Vagina (tissue), 2 donors: ENCODE measurements at places on chromosomes 6 and 20. TPM values are rescaled to one million over a fixed set of nuclear protein-coding genes. Genes with fewer than 3 reads are reported as not detected.

DNA sequence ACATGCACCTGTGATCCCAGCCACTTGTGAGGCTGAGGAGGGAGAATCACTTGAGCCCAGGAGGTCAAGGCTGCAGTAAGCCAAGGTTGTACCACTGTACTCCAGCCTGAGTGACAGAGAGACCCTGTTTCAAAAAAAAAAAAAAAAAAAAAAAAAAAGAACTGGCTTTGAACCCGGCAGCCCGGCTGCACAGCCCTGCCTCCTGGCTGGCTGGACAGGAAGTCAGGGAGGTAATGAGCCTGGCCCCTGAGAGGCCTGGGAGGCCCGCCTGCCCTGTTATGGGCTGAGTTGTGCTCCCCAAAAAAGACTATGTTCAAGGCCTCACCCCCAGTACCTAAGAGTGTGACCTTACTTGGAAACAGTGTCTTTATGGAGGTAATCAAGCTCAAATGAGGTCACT, 65.6 kb downstream of the ABHD12 start:
- H3K36me3 ChIP-seq = no peaks in the 10 kb centered on the region
- no peak overlapping the region for H3K4me3 ChIP-seq
- H3K27ac ChIP-seq = no peak overlapping the region

GRCh38 chr6:6645261-6645917, 56.9 kb downstream of the LY86 start:
- H3K4me3 ChIP-seq = no peak overlapping the region
- no peak overlapping the region for H3K27ac ChIP-seq
- H3K4me1 ChIP-seq = no peaks in the 10 kb centered on the region
- no peak for DNase-seq
- no peaks in the 10 kb centered on the region for H3K36me3 ChIP-seq

DNA sequence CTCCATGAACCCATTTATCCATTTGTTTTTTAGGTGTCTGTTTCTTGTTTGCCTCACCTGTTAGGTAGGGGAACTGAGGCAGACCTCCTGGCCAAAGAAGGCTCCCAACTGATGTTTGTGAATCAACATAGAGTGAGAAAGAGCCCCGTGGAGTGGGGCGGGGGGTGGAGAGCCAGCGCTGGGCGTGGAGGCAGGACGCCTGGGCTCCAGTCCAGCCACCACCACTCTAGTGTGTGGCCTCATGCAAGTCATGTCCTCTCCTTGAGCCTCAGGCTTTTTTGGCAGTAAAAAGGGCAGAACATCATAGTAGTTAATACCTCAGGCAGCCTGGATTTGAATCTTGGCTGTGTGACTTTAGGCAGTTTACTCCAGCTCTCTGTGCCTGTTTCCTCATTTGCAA, 42.2 kb upstream of the SCRT2 start:
- H3K4me3 ChIP-seq = no peak overlapping the region
- H3K27ac ChIP-seq = no peak overlapping the region
- no peaks in the 10 kb centered on the region for H3K36me3 ChIP-seq
- no peaks in the 10 kb centered on the region for H3K4me1 ChIP-seq
- no peak for DNase-seq
- H3K27me3 ChIP-seq = no peaks in the 10 kb centered on the region

- H3K36me3 ChIP-seq = no peaks in the 10 kb centered on the region
- H3K27ac ChIP-seq = no peak overlapping the region
- no peak overlapping the region for H3K4me3 ChIP-seq
- no peak for DNase-seq
Observed at GRCh38 chr20:53903652-53903987, 166.8 kb downstream of the BCAS1 start.

DNA sequence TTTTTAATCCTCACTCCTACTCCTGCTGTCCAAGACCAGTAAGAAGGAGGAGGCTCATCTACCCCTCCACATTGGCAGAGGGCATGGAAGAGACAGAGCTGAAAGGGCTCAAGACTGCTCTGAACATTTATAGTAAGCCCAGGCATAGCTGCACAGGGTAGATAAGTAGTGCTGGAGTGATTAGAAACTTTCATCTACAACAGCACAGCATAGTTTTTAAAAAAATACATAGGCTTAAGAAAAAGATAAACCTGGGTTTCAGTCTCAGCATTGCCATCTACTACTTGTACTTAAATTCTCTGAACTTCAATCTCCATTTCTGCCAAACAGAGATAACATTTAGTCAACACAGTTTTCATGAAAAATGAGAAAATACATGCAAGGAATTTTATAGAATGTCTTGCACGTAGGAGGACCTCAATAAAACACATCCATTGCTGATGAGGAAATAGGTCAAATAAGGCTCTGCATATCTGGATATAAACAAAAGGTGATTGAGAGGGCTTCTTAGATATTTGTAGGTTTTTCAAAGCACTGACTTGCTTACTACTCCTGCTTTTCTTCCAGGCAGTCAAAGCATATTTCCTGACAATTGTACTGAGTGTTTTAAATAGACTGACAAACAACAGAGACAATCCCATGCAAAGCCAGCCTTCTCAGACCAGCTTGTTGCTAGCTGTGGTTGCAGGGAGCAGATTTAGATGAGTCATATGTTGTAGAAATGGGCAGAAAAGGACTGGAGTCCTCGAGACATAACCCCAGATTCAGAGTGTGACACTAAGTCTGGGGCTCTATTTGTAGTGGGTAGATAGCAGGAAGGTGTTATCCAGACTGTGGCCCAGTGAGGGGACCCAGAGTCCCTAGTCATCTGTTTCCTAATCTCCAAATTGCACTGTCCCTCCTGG, 107.4 kb upstream of the TAB2 start:
- H3K4me3 ChIP-seq = no peak overlapping the region
- H3K4me1 ChIP-seq = no peaks in the 10 kb centered on the region
- H3K36me3 ChIP-seq = no peaks in the 10 kb centered on the region

ZNF318 gene
- total RNA-seq = 17.2 TPM

DPPA5 gene
- not detected for total RNA-seq
